ENCODE measurements at places on chromosomes 7 and 10.

DNA sequence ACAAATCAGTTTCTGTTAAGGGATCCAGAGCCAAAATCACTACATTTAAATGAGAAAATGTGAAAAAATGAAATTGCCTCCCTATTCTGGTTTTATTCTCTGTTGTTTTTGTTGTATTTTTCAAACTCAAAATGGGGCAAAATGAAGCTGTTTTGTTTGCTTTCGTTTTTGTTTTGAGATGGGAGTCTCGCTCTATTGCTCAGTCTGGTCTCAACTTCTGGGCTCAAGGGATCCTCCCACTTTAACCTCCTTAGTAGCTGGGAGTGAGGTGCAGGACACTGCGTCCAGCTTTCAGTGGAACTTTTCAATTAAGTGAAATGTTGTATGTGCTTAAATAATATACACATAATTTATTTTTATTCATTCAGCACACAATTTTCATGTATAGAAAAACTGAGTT, 205.0 kb downstream of the SORCS1 start:
- no peak for DNase-seq

DNA sequence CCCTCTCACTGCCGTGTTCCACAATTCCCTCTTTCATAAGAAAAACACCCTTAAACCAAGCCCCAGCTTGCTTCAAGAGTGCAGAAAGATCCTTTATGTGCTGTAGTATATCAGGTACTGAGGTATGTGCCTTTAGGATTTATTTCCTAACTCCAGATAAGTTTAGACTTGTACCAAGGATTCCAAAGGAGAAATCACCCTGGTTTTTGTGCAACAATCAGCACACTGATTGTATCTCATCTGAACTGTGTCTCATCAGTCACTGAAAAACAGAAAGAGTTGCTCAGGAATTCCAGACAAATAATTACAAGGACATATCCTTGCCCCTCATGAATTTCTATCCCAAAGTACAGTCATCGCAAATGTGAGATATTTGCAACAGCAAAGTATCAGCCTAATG, 77.2 kb upstream of the PTPRZ1 start:
- DNase-seq: no peak

- no peak for DNase-seq
Measured at GRCh38 chr7:79319369-79319768, 134.1 kb downstream of the MAGI2 start.

DNA sequence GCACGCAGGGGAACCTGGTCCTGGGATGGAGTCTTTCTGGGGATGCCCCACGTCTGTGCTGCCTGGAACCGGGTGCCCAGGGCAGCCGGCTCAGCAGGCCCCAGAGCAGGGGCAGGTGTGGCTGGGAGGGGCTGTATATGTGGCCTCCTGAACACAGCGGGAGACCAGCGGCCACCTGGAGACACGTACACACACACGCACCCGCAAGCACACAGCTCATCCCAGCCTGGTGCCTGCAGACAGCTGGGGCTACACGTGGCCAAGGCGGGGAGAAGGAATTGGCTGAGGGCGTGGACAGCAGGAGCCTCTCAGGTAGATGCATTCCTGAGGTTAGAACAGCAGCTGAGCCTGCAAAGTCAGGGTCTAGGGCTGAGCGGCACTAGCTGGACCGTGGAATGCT, 14.0 kb downstream of the ADAM8 start:
- DNase-seq: no peak

- no peak for DNase-seq
Measured at GRCh38 chr10:119811122-119811521, 61.5 kb downstream of the MCMBP start.

GRCh38 chr10:69209787-69210484, 10.2 kb upstream of the HKDC1 start:
- DNase-seq: no peak

DNA sequence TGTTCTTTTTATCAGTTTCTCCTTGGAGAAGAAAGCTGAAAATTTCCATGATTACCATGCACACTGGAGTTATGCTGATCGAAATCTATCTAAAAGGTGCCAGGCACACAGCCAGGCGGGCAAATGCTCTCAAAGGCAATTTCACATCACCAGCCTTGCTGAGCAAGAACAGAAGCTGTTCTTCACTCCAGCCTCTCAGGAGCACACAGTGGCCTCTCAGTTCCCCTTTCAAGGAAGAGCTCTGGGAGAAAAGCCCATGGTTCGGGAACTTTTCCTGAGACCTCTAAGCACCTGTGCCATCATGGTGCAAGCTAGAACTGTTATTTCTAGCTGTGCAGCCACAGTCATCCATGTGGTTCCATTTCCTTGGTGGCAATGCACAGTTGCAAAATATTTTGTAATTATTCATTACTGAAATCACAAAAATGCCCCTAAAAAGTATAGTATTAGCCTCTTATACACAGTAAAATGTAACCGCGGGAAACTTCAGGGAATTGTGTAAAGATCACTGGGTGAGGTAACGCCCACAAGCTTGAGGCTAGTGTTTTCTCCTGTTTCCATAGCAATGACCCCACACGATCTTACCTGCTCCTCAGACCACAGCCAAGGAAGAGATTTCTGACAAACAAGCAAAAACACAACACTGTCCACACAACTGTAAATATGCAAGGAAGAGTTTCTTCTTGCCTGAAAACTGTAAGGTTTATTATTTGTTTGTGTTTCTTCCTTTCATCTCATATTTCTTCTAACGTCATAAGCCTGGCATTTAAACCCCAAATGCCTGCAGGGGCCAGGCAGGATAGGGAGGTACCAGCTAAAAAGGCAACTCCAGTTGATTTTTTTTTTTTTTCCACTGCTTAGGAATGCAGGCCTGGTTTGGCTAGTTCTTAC, 121.2 kb downstream of the FAM107B start:
- DNase-seq: no peak

- no peak for DNase-seq
Measured at GRCh38 chr10:35056686-35057085, 33.5 kb downstream of the CUL2 start.

DNA sequence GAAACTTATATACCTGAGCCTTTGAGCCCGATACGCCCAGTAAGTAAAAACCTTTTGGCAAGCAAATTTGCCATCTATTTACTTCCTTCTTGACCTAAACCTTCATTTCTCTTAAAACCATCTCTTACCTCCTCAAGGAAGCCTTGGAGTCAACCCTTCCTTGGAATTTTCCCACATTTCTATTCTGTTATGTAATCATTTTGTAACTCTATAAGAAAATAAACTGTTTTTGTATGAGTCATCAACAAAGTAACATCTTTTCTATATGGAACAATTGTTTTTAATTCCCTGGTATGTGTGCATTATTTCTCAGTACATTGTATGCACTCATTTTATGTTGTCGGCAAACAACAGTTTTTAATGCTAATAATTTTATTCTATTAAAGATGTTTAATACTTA, 162.0 kb downstream of the TEX36 start:
- no peak for DNase-seq

GRCh38 chr7:137354396-137354795, 10.9 kb upstream of the PTN start:
- DNase-seq: no peak

GRCh38 chr10:72035252-72035887, 53.0 kb downstream of the SPOCK2 start:
- DNase-seq: no peak

- DNase-seq: no peak
Measured at GRCh38 chr10:103742824-103743223, 112.6 kb downstream of the SH3PXD2A start.

- DNase-seq: no peak
Measured at GRCh38 chr7:69078997-69079769, 519.1 kb upstream of the AUTS2 start.

DNA sequence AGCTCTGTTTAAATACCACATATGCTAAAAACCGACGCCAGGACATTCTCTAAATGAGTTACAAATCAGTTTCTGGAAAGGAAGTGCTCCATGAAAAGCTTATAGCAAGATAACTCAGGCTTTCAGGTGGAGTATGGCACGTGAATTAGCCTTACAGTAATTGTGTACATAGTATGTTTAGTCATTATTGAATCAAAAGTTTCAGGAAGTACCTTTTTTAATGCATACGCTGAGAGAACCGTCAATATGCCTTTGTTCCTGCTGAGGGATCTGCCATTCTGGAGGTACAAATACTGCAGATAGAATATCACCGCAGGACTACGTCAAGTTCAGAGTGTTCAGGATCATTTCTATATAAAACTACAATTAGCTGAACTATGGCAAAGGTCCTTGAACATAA, 45.7 kb downstream of the ANKMY2 start:
- DNase-seq: no peak

GRCh38 chr7:137950263-137950621, 51.6 kb downstream of the CREB3L2 start:
- DNase-seq: no peak

GRCh38 chr10:50511492-50512213, 112.1 kb downstream of the SGMS1 start:
- DNase-seq: no peak

GRCh38 chr10:60465801-60466200, 76.1 kb upstream of the ANK3 start:
- no peak for DNase-seq

DNA sequence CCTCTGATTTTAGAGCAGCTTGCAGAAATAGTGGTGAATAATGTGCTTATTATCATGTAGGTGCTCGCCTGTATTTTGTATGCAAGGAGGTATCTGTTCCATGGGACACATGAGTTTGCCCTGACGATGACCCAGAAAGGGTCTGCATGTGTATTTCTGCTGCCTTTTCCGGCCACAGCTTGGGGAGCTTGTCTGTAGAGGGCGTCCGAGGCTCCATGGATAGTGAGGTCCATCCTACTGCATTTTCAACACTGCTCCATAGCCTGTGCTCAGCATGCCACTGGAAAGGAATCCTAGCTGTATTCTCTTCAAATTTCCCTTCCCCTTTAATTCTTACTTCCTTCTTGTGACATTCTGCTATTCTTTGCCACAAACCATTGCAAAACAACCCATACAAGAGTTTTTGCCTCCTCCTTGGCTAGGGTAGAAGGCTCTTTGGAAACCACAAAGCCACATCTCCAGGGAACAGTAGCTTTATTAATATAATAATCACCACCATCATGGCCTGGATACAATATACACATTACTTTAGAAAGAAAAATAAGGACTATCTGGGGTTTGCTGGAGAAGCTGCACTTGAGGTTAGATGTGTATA, 127.7 kb downstream of the DYNC1I1 start:
- no peak for DNase-seq

DNA sequence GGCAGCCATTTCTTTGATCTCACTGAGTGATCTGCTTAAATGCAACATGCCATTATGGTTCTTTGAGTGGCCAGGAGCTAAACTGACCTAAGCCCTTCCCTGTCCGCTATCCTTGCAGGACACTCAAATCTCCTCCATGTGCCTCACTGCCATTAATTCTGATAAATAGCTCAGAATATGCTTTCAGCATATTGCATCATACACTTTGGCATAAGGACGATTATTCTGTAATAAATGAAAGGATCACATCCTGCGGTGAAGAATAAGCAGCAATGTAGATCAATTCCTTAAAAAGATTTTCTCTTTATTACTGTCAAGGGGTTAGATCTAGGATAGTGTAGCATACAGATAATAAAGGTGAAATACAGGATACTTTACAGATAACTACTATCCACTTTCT, 231.8 kb upstream of the CTBP2 start:
- DNase-seq: no peak

DNA sequence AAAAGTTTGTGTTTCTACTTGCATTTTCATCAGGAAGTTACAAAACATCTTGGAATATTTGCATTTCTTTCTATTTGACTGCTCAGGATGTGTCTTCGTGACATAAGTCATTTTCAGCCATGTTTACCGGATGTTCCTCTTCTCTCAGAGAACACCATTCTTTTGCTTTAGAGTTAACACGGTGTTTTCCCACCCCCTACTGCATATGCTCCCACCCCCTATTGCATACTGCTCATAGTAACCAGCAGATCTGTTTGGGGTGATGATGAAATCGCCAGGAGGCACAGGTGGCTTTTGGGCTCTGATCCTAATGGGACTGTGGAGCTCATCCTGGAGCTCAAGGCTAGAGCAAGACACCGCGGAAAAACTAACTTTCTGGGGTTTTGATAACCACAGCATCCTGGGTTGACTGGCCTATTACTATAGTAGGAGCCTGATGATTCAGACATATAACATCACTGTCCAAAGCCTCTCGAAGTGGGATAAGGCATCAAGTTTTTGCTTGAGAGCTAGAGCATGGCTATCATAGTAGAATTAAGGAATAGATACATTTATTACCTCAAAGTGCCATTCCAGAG, 65.1 kb upstream of the BET1 start:
- DNase-seq: no peak

- no peak for DNase-seq
Measured at GRCh38 chr7:31249671-31250070, 90.9 kb downstream of the NEUROD6 start.

DNA sequence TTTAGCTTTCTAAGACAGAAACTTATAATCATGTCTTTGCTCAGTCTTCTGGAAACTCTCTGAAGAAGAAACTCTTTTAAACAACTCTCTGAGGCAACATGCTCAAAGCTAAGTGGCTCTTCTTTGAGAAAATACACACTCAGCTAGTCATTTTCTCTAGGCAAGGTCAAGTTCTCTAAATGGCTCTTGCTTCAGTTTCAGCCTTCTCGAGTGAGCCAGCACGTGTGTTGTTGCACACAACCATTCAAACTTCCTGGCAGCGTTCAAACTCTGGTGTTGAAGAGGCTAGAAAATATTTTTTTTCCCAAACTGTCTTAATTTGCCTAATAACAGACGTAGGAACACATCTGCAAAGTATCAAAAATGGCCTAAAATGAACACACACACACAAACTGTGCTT, 129.1 kb downstream of the THSD7A start:
- DNase-seq: no peak

DNA sequence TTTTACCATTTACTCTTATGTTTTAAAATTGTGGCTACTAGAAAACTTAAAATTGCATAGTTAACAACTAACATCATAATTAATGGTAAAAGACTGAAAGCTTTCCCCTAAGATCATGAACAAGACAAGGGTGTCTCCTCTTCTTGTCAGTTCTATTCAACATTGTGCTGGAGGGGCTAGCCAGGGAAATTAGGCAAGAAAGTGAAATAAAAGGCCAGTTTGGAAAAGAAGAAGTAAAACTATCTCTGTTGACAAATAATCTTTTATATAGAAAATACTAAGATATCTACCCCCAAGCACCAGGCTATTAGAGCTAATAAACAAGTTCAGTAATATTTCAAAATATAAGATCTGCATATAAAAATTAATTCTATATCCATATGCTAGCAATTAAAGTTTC, 46.9 kb upstream of the MXI1 start:
- no peak for DNase-seq

Measured in activated T-cell treated with anti-CD3 and anti-CD28 coated beads for 24 hours (primary cell).